ENCODE measurements at places on chromosomes 3 and 15.

DNA sequence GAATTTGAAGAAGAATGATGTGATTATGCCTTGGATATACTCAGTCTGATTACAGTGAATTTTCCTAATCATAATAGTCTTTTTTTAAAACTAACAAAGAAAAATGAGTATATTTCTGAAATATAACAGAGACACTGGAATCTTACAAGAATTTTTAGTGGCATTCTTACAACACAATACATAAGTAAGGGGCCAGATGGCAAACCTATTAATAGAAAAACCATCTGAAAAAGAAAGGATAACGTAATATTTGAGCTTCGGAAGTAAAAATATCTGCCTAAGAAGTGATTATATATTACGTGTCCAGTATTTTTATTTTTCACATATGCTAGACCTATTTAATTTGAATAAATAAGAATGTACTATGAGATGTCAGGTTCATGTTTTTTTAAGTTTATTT is 452.8 kb downstream of the NAALADL2 start:
- no peak for DNase-seq

- no peak for DNase-seq
These were observed 727.5 kb downstream of the TBL1XR1 start for GRCh38 chr3:176469694-176470205.

- no peak for DNase-seq
These were observed 129.4 kb downstream of the FBN1 start for GRCh38 chr15:48516121-48516520.

DNA sequence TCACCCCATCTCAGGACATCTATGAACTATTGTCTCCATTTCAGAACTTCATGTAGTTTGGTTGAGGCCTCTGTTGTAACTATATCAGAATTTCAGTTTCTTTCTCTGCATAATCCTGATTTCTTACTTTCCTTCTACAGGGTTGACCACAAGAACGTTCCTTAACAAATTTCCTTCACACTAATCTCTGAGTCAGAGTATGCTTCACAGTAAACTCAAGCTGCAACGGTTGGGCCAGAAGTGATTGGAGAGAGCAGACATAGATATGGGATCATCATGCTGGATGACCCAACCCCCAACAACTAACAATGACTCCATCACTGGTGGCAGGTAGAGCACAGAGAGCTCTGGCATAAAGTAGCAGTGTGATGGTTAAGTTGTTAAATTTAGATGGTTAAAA is 128.8 kb upstream of the OSTN start:
- DNase-seq: peak; percentile 88

DNA sequence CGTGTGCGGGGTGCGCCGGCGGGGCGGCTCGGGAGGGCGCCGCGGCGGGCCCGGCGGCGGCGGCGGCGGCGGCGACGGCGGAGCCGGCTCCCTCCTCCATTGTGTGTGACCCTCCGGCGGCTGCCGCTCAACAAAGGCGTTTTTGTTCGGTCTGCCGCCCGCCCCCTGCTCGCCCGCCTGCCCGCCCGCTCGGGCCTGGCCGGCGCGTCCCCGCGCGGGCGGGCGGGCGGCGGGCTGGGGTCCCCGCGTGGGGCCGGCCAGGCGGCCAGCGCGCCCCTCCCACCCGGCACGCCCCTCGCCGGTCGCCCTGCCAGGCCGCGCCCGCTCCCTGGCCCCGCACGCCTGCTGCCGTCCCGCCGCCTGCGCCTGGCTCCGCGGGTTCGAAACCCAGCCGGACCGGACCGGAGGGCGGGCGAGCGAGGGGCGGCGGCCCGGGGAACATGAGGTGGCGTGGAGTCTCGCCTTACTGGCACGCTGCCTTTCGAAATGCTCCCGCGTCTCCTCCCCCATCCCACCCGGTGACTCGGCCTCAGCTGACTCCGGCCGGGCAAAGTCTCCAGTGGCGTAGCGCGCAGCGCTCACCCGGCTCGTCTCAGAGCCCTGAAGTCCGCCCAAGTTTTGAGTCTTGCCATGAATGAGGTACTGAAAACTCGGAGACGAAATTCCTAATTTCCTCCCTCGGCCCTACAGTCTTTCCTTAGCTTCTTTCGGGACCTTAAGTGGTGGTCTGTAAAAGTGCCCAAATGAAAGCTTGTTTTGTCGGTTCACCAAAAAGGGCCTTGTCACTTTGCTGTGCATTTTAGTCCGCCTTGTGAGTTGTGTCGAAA is 588 bp downstream of the MAPK6 start:
- peak; percentile 92 for DNase-seq

DNA sequence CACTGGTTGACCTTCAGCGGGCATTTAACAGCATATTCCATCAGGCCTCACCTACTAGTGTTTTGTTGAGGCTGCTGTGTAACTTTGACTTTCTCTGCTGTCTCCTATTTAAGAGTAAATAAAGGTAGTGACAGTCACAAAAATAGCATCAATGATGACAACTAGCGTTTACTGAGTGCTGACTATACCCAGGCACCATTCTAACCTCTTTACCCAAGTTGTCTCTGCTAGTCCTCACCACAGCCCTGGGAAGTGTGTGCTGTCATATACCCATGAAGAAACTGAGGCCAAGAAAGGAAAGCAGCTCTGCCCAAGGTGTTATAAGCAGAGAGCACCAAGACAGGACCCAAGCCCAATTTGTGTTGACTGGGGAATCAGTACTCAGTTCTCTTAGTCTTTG is 286.4 kb upstream of the CTDSPL start:
- DNase-seq: no peak

DNA sequence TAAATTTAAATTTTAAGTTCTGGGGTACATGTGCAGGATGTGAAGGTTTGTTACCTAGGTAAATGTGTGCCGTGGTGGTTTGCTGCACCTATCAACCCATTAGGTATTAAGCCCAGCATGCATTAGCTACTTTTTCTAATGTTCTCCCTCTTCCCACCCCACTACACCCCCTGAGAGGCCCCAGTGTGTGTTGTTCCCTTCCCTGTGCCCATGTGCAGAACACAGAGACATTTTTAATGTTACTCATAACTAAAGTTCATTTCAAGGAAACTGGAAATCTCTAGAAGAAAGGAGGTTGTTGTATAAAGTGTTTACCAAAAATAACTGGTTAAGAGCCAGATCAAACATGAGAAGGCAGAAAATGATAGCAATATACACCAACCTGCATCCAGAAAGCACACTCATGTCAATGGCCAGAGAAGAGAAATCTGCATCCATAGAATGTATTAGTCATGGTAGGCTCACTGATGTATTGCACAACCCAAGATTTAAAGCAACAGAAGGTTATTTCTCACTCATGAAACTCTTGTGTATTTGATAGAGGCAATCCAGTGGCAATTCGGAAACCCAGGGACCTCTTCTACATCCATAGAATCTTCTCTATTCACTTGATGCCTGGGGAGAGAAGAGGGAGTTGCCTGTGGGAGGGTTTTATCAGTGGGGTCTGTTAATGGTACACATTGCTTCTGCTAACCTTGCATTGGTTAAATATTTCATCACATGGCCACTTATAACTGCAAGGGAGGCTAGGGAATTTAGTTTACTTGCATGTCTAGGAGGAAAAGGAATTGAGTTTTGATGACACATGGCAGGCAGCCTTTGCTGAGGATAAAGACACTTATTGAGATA is 321.9 kb upstream of the RASGRP1 start:
- peak; percentile 92 for DNase-seq

GRCh38 chr15:31325595-31326155 is 960 bp upstream of the KLF13 start:
- DNase-seq: peak; percentile 64

GRCh38 chr15:56261854-56262509 is 18.3 kb upstream of the RFX7 start:
- no peak for DNase-seq

GRCh38 chr15:82197733-82198594 is 64.6 kb downstream of the EFL1 start:
- peak; percentile 75 for DNase-seq

GRCh38 chr3:81989758-81990157 is 228.3 kb upstream of the GBE1 start:
- no peak for DNase-seq

DNA sequence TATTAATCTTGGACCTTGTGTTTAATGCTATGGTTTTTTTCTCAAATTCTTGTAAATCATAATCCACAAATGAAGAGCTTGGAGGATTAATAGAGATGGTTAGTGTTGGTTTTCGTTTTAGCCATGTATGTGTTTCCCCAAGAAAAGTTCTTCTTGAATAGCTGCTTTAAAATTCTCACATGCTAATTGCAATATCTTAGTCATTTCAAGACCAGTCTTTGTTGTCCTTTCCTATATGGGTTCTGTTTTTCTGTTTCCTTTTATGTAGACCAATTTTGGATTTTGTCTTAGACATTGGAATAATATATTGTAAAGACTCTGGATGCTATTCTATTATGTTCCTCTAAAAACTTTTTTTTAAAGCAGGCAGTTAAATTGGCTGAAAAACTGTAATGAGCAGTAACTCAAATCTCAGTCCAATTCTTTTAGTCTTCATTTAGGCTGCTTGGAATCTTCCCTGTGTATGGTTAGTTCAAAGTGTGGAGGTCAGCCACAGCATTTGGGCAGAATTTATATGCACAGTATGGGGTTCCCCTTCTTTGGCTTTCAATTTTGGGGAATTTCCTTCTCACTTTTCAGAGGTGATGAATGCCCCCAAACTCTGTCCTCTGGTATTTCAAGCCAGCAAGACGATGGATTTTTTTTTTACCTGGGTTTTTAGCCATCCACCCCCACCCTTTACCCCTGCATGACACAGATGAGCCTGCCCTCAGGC is 39.1 kb upstream of the DNAJC13 start:
- no peak for DNase-seq

DNA sequence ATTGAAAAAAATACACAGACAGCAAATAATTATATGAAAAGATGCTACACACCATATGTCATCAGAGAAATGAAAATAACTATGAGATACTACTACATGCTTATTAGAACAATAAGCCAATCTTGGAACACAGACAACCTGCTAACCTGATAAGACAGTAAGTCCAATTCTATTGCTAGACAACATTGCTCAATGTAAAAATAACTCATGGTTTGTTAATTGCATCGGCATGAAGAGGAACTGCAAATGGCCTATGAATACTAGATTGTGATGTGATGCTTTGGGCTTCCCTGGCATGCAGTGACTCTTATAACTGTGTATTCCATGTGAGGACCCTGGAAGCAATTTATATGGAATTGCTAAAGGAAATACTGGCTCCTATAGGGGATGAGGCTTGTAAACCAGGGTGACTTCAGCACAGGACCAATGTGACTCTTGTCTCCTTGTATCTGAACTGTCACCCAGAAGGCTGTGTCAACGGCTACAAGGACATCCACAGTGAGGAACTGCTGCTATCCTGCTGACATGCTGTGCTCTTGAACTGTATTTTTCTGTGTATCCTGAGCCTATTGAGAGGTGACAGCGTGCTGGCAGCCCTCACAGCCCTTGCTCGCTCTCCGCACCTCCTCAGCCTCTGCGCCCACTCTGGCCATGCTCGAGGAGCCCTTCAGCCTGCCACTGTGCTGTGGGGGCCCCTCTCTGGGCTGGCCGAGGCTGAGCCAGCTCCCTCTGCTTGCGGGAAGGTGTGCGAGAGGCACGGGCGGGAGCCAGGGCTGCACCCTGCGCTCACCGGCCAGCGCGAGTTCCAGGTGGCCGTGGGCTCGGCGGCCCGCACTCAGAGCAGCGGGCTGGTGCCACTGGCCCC is 385.7 kb downstream of the CNTN4 start:
- no peak for DNase-seq

- DNase-seq: no peak
These were observed 23.0 kb downstream of the CRYGS start for GRCh38 chr3:186520957-186521842.

- no peak for DNase-seq
These were observed 241.7 kb upstream of the ICE2 start for GRCh38 chr15:60720493-60721256.

GRCh38 chr15:82799183-82799841 is 6.6 kb downstream of the FSD2 start:
- no peak for DNase-seq

DNA sequence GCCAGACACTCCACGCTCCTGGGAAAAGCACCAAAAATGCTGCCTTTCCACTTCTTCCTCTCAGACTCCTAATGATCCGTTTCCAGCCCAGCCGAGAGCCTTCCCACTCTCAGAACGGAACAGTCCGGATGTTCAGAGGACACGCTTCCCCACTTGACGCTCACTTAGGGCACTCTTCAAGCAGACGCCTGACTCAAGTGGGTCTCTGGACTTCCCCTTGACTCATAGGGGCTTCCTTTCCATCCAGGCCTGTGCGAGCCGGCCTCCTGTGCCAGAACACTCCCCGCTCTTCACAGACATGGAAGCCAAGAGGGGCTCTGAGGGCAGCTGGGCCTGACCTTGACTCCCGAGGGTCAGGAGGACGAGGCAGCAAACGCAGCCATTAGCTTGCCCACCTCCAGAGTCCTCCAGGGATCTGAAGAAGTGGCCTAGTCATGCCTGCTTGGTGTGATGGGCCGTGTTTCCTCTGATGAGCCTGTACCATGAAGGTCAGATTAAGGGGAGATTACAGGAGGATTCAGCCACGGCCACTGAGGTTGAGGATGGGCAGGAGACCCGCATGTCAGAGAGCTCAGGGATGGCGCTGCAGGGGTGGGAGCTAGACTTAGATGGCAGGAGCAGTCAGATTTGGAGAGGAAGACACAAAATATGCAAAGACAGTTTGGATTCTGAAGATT is 114.7 kb upstream of the TLE3 start:
- DNase-seq: no peak

DNA sequence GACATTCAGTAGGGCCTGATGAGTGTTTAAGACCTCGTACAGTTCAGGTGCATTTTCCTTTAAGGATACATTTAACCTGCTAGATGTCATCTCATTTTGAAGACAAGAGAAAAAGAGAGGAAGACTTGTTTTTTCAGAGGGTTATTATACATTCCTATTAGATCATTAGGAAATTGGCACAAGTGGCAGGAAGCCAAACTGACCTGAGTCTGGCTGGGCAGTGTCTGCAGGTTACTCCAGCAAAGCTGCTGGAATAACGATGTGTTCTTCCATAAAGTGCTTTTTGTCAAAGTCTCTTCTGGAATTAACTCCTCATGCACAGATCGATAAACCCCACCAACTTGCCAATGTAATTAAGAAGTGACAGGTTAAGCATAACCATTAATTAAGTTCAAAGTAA is 396.4 kb upstream of the TPRG1 start:
- no peak for DNase-seq

DNA sequence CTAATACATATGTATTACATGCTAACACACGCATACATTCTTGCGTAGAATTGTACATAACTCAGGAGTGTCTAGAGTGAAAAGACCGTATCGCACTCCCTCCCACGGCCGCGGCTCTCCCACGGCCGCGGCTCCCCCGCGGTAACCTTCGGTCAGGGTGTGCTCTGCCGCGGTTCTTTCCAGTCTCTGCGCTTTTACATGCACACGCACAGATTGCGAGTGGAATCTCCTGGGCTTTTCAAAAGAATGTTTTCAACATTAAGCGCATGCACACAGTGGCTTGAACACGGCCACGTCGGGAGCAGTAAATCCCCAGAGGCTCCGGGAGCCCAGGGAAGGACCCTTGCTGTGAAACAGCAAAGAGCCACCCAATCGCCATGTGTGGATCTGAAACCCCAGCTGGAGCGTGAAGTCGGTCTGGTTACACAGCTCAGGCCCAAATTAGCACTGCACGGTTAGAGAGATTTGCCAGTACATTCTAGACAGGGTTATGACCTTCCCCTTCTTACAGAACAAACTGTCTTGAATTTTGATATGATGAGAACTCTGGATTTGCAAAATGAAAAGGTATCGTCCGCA is 805 bp upstream of the RGMA start:
- DNase-seq: no peak

All from fibroblast of villous mesenchyme (primary cell).